ENCODE measurements at places on chromosomes 3 and 15. TPM values are rescaled to one million over a fixed set of nuclear protein-coding genes. Genes with fewer than 3 reads are reported as not detected.

Gene AADACL2
- not detected for total RNA-seq

DNA sequence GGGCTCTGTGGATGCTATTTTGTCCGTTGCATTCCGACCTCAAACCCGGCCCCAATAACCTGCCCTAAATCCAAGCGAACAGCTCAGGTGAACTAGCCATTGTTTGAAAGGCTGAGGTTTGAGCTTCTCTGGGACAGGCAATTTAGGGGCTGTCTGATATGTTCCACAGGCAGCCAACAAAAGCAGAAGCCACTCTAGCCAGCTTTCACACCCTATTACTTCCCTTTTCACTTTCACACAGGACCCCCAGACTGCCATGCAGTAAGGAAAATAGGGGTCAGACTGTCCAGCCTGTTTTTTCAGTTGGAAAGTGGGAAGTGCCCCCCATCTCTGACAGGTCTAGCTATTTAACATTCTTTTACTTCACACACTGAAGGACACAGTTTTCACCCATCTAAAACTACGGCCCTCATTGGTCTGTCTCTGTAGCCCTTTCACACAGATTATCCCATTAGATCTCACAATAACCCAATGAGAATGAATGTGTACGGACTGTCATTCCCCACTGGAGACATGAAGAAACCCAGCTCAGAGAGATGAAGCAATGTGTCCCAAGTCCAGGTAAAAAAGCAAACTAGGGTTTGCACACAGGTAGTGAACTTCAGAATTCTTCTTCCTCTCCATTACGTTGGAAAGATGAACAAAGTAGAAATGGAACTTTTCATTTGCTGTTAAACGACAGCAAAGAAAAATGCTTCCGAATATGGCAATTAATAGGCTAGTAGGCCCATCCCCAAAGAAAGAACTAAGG lies 1.9 kb downstream of the CCDC12 start:
- DNase-seq = no peak

Gene TMCO5A
- total RNA-seq = not detected

GRCh38 chr15:36756707-36757106 lies 177.3 kb downstream of the CDIN1 start:
- no peak for DNase-seq

Gene VGLL4
- 41.9 TPM for total RNA-seq

- DNase-seq = no peak
Measured at GRCh38 chr3:188036375-188037194, 117.4 kb upstream of the LPP start.

GRCh38 chr15:65426216-65426853 lies 3.6 kb upstream of the IGDCC4 start:
- DNase-seq = no peak

GRCh38 chr3:191412759-191413158 lies 48.2 kb upstream of the PYDC2 start:
- no peak for DNase-seq

DNA sequence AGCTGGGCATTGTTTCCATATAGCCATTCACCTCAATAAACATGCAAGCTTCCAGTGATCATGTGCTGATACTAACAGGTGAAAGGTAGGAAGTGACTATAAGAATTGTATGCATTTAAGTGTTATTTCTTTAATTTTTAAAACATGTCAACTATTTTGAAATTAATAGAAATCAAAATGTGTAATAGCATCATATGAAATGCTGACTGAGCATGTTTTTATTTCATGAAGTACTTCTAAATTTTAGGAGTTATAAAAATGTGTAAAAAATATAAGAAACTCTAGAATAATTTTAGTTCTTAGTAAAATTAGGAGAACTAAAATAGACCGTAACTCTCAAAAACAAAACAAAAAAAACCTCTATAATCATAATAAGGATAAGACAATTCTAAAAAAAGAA lies 229.3 kb upstream of the ARPP21 start:
- no peak for DNase-seq

- DNase-seq = no peak
Measured at GRCh38 chr3:71309342-71309741, 274.2 kb downstream of the FOXP1 start.

- DNase-seq = no peak
Measured at GRCh38 chr15:68335251-68335650, 57.7 kb downstream of the FEM1B start.

GRCh38 chr3:126519506-126520455 lies 2.2 kb upstream of the UROC1 start:
- no peak for DNase-seq

Gene PLSCR5
- total RNA-seq = not detected
